ENCODE measurements at places on chromosomes 12 and 14.

- no peak for DNase-seq
Observed at GRCh38 chr14:54300881-54301280, 95.9 kb upstream of the CDKN3 start.

GRCh38 chr14:76022991-76023390 lies 37.4 kb downstream of the IFT43 start:
- no peak for DNase-seq

DNA sequence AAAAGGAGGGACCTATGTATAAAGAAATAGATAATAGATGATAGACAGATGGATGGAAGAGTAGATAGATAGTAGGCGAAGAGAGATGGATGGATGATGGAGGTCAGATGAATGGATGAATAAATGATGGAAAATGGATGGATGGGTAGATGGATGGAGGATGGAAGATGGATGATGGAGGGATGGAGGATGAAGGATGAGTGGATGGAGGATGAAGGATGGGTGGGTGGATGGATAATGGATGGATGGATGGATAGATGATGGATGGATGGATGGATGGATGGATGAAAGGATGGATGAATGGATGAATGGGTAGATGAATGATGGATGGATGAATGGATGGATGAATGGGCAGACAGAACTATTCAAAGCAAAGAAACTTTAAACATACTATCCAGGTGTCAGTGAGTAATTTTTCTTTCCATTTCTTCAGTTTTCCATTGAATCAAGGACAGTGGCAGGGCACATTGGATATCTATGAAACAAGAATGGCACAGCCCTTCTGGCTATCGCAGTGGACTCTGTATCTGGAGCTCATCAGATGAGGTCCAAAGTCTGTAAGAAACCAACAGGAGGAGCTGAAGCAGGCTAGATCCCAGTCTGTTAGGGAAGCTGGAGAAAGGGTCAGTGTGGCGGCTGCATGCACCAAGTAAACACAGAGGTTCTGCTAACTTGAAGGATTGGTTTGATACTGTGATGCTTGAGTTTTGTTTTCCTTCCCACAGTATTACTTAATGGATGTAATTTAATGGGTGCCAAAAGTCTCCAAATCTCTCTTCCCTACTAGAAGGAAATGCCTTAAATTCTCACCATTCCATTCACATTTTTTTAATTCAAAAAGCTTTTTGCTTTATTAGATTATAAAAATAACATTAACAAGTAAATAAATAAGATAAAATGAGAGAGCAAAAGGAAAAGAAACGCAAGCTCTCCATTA lies 18.1 kb upstream of the MED13L start:
- DNase-seq = peak; percentile 64

GRCh38 chr12:50006280-50006679 lies 19.0 kb downstream of the RACGAP1 start:
- no peak for DNase-seq

DNA sequence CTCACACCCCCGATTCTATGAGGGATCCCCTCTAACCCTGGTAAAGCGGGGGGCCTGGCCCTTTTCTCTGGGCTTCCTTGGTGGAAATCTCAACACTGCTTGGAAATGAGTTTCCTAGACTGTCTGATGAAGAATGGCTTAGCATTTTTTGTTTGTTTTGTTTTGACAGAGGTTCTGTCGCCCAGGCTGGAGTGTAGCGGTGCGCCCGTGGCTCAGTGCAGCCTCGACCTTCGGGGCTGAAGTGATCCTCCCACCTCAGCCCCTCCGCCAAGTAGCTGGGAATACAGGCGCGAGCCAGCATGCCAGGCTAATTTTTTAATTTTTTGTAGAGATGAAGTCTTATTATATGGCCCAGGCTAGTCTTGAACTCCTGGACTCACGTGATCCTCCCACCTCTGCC lies 30.3 kb downstream of the TC2N start:
- no peak for DNase-seq

DNA sequence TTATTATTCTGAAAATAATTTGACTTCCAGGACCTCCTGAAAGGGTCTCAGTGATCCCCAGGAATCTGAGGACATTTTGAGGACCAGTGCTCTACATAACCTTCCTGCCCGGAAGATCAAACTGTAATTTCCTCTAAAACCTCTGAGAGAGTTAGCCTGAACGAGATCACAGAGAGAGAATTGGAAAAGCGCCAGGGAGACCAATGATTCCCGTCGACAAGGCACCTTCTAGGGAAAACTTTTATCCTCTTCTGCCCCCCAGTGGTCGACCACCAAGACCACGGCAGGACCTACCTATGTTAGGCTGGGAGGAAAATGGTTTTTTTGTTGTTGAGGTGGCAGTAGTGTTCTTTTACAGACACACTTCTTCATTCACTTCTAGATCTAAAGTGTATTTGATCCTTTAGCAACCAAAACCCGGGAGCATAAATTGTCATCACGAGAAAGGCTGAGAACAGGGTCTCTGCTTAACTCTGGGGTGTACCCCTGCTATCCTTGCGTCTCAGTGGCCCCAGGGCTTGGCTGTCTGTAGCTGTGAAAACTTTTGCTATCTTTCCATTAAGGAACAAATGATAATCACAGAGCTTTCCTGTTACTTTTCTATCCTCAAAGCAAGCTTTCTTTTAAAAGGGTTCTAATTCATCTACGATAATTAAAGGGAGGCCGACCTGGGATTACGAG lies 62.9 kb upstream of the NID2 start:
- DNase-seq = peak; percentile 93

GRCh38 chr12:6093764-6094163 lies 30.7 kb downstream of the VWF start:
- no peak for DNase-seq

DNA sequence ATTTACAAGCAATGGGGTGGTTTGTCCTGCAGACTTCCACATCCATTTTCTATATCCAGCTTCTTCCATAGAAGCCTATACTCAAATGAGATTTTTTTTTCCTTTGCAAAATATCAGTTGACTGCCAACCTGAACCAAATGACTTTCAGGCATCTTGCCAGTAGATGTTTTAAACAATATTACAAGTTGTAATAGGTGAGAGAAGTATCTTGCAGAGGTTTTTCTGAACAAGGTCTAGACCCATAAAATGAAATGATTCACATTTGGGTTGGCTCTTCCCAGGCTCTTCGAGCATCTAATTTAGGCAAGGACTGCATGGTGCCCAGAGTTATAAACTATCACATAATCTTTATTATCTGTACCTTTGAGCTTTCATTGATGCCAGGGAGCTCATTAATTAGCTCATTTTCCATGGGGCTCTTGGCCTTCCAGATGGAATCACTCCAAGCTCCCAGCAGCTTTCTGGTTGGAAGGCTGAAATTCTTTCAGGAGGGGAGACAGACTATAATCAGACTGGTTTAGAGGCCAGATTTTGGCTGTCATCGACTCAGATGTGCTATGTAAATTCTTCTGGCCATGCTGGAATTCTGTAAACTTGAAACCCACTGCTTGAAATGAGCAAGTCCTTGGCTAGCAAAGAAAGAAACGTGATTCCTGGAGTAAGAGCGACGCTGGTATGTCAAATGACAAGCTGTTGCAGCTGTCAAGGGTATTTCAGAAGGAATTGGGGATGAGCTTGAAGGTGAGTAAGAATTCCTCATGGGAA lies 32.2 kb upstream of the DICER1 start:
- peak; percentile 9 for DNase-seq

DNA sequence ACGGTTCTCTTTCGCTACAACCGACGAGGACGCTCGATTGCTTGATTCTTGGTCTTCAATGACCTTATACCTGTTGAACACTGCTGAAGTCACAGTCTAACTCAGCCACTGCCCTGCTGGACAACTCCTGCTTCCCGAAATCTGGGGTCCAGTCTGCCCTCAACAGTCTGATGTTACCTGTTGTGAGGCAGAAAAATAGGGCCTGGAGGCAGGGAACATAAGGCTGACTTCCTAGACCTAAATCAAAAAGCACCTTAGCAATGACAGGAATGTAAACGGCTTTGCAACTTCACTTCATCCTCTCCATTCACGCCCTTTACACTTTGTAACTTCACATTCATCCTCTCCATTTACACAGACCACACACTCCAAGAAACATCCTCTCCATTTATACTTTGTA lies 597 bp upstream of the GLTP start:
- no peak for DNase-seq

- no peak for DNase-seq
Observed at GRCh38 chr14:61751475-61751989, 10.7 kb upstream of the SNAPC1 start.

DNA sequence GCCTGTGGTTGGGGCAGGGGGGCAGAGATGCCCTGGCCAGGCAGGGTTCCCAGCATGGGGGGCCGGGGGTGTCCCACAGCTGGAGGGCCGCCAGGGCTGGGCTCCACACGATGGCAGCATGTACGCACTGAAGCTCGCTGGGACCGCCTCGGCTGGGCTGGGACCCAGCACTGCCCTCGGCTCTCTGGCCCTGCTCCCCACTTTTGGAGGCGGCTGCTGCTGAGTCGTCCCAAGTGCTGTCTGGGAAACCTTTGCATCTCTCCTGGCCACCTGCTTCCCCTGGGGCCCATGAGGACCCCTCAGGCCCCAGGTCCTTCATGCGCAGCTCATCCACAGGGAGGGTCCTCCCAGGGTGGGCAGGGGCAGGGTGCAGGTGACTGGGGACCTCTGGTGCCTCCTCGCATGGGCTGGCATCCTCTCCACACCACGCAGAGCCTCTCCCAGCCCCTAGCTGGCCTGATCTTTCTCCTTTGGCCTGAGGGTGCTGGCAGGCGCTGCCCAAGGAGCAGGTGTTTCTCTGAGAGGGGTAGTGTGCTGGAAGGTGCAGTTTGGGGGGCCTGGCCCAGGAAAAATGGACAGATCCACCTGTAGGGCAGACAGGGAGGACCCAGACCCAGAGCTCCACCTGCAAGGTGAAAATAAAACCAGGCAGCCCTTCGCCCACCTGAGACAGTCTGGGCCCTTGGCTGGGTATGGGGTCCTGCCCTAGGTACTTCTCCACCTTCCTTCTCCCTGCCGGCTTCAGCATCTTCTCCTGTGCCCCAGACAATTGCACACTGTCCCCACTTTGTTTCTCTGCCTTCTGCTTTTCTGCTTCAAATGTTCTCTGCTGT lies 46.9 kb downstream of the DLK1 start:
- no peak for DNase-seq

- no peak for DNase-seq
Observed at GRCh38 chr14:77989441-77989991, 180.7 kb upstream of the NRXN3 start.

DNA sequence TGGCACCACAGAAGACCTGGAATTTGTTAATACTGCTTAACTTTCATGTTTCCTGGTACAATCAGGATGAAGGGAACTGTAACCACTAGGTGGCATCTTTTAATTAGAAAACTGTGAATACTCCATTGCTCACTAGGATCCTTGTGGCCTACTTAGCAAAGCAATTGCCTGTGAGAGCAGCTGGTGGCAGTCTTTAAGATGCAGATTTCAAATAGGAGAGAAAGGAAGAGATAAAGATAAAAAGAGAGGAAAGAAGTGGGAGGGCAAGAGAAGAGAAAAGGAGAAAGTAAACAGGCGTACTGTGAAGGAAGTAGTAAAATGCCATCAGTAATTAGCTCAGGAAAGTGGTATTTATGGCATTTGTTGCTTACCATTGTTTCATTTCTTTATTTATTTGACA lies 114.5 kb downstream of the RAD51B start:
- DNase-seq = peak; percentile 82

DNA sequence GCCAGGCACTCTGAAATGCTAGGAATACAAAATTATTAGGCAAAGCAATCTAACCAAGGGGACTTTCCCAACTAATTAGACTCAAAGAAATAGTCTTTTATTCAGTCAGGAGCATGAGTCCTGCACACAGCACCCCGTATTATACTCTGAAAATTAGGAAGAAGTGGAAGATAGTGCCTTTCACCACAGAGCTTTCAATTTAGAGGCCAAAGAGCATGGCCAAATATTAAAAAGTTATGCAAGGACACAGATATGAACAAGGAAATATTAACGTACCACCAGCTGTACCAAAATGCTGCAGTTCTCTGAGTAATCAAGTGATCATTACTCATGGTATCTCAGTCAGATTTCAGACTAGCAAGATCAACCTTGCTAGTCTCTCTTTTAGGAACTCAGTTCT lies 22.6 kb upstream of the MDM2 start:
- DNase-seq = no peak

DNA sequence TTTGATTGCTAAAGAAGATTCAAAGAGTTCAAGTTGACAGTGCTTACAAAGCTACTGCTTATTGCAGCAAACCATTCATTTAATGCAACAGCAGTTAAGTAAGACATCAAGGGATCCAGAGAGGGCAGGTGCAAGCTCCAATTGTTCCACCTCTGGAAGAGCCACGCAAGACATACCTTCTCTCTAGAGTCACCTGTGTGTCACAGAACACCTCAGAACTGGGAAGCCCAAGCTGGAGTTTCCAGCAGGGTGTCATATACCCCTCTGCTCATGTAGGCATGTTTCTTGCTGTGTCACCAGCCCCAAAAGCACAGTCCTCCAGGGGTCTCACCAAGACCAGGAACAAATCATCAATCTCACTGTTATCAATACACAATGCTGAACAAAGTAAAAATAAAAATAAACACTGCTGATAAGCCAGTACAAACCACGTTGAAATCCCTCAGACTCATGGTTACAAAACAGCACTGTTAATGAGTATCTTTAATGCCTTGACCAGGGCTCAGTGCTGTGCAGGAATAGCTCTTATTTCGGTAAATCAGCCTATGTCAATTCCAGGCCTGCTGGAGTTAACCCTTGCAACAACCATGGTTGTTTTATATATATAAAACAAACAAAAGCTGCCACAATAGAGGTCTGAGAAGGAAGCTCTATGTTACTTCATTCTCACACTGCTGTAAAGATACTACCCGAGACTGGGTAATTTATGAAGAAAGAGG lies 37.4 kb upstream of the BATF start:
- DNase-seq = no peak

DNA sequence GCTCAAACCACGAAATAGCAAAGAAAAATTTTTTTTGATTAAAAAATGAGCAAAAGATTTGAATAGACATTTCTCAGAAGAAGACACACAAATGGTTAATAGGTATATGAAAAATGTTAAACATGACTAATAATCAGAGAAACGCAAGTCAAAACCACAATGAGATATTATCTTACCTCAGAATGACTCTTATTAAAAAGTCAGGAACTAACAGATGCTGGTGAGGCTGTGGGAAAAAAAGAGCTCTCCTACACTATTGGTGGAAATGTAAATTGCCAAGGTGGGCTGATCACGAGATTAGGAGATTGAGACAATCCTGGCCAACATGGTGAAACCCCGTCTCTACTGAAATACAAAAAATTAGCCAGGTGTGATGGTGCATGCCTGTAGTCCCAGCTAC lies 315.5 kb upstream of the FLRT2 start:
- peak; percentile 49 for DNase-seq

- DNase-seq = no peak
Observed at GRCh38 chr12:110050927-110051326, 2.6 kb upstream of the C12orf76 start.
